Cardiac ventricle fibroblast (primary cell): ENCODE measurements at places on chromosomes 12 and 14. TPM values are rescaled to one million over a fixed set of nuclear protein-coding genes. Genes with fewer than 3 reads are reported as not detected.

Gene GPD1
- 5.9 and 11.3 TPM in 2 replicates for total RNA-seq

Gene DEPDC4
- not detected in 2 replicates for total RNA-seq

Gene DHRS2
- 1.7 TPM in 1 of 2 replicates, not detected in the other for total RNA-seq

Gene WDHD1
- 2.6 and 3.9 TPM in 2 replicates for total RNA-seq

Gene RAB5B
- total RNA-seq = 60.3 and 66.4 TPM in 2 replicates
